ENCODE measurements at places on chromosomes 16 and 17. TPM values are rescaled to one million over a fixed set of nuclear protein-coding genes. Genes with fewer than 3 reads are reported as not detected.

RNF43 gene
- total RNA-seq: 19.1 TPM

GP1BA gene
- not detected for total RNA-seq

KRTAP2-1 gene
- total RNA-seq: not detected

HSD11B2 gene
- total RNA-seq: 5.6 TPM

CTRB1 gene
- not detected for total RNA-seq

CISD3 gene
- 60.1 TPM for total RNA-seq

SMIM22 gene
- 225 TPM for total RNA-seq

CCR7 gene
- 0.57 TPM for total RNA-seq

PHF12 gene
- total RNA-seq: 69.4 TPM

NHERF2 gene
- total RNA-seq: 106 TPM

CD19 gene
- total RNA-seq: not detected

SSTR5 gene
- 0.47 TPM for total RNA-seq

HOXB7 gene
- total RNA-seq: 28.9 TPM

OR1F1 gene
- not detected for total RNA-seq

CASKIN1 gene
- total RNA-seq: 0.05 TPM

TMEM235 gene
- not detected for total RNA-seq

KRTAP9-8 gene
- total RNA-seq: not detected

CCL1 gene
- total RNA-seq: not detected

KRTAP4-1 gene
- total RNA-seq: not detected

KLHL11 gene
- total RNA-seq: 15.6 TPM

SLC22A31 gene
- 2.5 TPM for total RNA-seq

SOX8 gene
- 0.73 TPM for total RNA-seq

PPL gene
- total RNA-seq: 108 TPM

MLYCD gene
- 18.3 TPM for total RNA-seq

RAMP2 gene
- total RNA-seq: 41.9 TPM

RAB26 gene
- 0.83 TPM for total RNA-seq

KRTAP3-1 gene
- total RNA-seq: not detected

LIMD2 gene
- total RNA-seq: 13.8 TPM

RAP1GAP2 gene
- 49.2 TPM for total RNA-seq

PYY gene
- not detected for total RNA-seq
